ENCODE measurements at places on chromosomes 12 and 14. TPM values are rescaled to one million over a fixed set of nuclear protein-coding genes. Genes with fewer than 3 reads are reported as not detected.

The KMT2D gene
- polyA plus RNA-seq, result 57.7 TPM

The CEP170B gene
- polyA plus RNA-seq, result 11.7 TPM

The KRT82 gene
- polyA plus RNA-seq, result not detected

The SALL2 gene
- 62.1 TPM for polyA plus RNA-seq

Data from left kidney (tissue), 8 donors.